Activated CD4-positive, alpha-beta T cell treated with anti-CD3 and anti-CD28 coated beads for 48 hours (primary cell): ENCODE measurements at places on chromosomes 12 and 14.

GRCh38 chr14:76936483-76936882 is 92.0 kb downstream of the IRF2BPL start:
- no peak for DNase-seq

DNA sequence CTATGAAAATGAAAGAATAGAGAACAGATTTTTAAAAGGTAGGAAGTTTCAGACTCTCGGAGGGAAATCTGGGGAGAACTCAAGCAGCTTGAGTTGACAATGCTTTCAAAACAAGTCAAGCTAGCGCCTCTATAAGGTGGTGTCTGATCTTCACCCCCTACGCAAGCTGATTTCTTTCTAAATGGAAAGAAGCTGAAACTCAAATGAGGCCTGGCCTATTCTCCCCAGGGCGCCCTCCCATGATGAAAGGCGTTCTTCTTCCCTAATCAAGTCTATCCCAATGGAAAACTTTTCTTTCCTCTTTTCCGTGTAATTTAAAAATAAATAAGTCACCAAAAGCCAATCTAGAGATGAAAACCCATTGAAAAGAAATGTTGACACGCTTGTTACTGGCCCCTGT is 20.6 kb downstream of the PTHLH start:
- no peak for DNase-seq

DNA sequence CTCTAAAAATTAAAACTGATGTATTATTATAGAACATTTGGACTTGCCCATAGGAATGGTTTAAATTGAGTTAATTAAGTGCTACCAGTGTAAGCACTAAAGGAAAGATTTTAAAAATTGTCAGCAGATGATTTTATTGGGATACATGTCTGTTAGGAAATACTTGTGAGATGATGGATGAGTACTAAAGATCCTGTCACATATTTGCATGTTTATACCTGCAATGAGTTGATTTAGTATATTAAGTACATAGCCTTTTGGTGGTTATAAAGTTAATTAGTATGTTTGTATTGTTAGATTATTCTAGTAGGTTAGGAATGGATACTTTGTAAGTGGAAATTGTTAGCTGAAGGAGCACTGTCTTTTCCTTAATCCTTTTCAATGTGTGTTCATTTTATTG is 67.2 kb downstream of the CCDC91 start:
- no peak for DNase-seq

GRCh38 chr12:111174251-111174960 is 194.5 kb downstream of the PHETA1 start:
- DNase-seq: no peak

DNA sequence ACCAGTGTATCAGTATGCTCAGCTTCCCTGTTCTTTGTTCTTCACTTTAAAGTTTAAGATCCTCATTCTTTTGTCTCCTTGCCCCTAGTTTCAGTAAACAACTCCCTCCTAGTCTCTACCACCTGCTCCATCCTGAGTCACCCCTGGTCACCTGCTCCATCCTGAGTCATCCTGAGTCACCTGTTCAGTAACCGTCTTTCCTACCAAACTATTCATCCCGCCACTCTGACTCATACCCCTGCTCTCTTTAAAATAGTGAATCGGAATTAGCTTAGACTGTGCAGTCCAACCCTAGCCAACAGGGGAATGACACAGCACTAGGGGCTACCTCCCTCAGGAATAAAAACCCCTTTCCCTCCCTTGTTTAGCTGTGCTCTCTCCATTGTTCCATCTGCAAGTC is 888.1 kb upstream of the MDGA2 start:
- no peak for DNase-seq

GRCh38 chr14:65019944-65020566 is 33.4 kb downstream of the FNTB start:
- DNase-seq: no peak

GRCh38 chr12:94128280-94128679 is 20.1 kb upstream of the PLXNC1 start:
- no peak for DNase-seq

DNA sequence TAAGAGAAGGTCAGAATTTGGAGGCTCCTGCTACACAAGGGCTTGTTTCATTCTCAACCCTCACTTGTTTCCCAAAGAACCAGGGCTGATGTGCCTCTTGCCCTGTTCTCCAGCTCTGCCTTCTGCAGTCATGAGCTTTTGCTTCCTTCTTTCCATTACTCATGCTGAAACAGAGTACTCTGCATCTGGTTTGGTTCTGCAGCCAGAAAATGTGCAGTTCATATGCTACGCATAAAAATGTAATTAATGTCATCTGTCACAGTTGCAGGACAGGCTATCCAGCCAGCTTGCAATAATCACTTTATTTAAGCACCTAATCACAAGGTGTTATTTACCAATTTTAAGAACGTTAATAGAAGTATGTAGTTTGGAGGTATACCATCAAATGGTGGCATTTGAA is 150.2 kb downstream of the SRGAP1 start:
- DNase-seq: no peak

GRCh38 chr14:104105822-104106470 is 20.4 kb downstream of the ASPG start:
- no peak for DNase-seq

DNA sequence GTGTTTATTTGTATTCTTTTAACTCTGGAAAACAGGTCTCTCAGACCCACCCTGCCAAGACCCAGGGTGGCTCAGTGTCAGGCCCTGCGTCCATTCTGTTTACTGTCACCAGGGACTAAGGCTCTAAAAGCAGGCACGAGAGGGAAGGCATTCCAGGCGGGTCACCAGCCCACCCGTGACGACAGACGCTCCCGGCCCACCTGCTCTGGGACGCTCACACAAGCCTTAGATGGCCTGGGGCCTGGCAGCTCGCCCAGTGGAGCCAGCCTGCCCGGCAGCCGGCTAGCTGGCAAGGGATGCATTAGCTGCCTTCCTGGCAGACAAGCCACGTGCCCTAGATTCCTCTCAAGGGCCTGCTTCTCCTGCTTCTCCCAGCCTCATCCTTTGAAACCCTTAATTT is 9.2 kb upstream of the NUAK1 start:
- DNase-seq: no peak

DNA sequence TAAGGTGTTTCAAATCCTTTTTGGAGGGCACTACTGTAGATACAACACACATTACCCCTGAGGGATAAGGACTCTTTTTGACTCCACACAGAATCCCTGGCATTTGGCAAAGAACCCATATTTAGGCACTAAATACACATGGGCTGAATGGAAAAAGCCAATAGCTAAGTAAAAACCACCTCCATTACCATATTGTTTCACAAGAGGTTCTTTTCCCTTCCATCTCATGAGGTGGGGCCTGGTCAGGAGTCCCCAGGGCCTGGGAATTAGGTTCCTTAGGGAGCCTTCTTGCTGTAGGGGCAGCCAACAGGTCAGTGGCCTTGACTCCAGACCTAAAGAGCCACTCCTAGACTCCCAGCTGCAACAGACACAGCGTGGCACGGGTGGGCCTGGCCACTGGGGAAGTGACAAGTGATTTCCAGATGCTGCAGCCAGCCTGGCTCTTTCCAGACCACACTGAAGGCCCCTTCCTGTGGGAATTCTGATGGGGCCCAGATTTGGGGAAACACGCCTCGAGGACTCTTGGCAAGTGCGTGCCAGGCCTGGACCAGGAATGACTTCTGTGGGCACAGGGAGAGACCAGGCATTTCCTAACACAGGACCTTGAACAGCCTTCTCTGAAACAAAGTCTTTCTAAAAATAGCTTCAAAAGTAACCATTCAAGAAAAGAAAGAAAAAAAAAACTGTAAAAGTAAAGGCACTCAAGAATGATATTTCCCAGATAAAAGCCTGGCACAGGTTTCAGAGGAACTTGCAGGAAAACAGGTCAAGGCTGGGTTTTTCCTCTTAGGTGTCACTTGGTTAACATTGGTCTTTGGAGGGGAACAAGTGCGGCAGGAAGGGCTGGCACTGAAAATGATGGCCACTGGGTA is 18.1 kb downstream of the SSH1 start:
- DNase-seq: no peak

DNA sequence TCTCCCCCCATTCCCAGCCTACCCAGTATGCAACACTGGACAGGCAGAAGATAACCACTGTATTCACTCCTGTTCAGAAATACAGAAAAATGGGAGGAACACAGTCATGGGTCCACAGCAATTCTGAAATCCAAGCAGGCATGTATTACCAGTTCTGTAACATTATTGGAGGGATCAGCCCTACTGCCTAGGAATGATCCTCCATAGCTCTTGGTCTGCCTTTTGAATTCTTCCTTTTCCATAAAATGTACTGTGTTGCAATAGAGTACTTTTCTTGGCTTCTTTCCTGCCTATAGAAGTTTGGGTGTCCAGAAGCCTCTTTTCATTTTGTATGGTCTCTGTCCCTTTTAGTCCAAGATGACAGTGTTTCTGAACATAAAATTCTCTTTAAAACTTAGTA is 46.5 kb downstream of the SPATS2 start:
- DNase-seq: no peak

DNA sequence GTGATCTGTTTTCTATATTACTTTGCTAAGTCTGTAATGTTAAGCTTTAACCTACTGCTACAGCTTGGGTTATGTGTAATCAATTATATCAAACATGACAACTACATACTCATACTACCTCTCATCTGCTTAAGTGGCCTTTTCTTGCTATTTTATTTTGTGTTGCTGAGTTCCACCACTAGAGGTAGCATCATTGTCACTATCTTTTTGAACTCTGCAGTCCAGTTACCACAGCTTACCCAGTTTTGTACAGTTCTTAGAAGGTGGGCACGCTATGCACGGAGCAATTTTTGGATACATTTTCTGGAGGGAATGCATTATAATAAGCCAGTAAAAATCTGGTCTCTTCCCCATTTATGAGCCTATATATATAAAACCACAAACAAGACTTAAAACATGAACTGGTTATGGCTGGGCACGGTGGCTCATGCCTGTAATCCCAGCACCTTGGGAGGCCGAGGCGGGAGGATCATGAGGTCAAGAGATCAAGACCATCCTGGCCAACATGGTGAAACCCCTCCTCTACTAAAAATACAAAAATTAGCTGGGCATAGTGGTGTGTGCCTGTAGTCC is 48.5 kb downstream of the SAV1 start:
- DNase-seq: no peak

GRCh38 chr14:106530423-106531107 is 1004.2 kb downstream of the TMEM121 start:
- DNase-seq: peak; percentile 73

- no peak for DNase-seq
Observed at GRCh38 chr12:62221107-62221506, 39.1 kb upstream of the USP15 start.

GRCh38 chr14:22614240-22614799 is 16.2 kb downstream of the ABHD4 start:
- no peak for DNase-seq

DNA sequence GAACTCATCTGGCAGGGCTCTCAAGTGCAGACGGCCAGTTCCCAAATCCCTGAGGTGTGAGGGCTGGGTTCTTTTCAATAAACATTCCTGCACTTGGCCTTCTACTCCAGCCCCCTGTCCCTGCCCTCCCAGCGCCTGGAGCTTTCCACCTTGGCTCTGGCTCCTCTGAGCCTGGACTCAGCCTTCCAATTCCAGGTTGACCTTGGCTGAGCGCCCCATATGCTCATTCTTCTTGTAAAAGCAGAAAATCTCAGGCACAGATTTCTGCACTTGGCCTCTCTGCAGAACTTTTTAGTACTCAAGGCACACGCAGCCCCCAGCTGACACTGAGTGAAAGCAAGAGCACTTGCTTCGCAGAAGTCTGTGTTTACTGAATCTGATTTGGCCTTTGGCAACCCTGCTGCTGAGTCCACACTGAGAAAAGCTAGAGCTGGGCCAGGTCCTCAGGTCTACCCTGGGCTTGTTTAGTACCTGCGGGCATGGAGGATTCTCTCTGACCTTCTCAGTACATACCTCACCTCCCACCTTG is 222.7 kb downstream of the MSRB3 start:
- no peak for DNase-seq

DNA sequence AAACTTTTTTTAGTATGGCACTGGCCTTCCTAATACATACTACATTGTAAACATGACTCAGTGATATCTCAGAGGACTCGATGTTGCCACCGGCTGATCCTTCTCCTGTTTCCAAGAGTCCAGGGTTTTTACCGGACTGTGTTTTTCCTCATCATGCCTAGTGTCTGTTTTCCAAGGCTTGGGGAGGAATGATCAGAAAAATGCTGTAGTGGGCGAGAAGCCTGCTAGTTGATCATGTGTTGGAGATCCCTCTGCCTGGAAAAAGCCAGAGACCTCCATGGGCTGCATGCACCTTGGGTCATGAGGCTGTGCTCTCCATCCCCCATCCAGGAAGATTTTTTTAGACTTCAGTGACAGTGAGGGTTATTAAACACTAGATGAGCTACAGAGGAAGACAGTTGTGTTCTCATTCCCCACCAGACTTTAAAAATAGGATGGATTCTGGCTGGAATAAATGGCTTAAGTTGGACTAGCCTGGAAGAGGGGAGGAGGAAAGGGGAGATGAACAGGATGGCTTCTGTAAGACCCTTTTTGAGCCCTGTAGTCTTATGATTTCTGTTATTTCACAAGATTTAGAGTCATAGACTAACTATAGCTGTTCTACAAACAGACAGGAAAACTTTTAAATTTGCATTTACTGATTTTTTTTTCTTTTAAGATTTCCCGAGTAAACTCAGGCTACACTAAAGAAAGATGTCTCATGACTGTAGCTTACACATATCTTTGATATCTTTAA is 145.7 kb downstream of the SAMD4A start:
- no peak for DNase-seq

- DNase-seq: no peak
Observed at GRCh38 chr12:81416571-81416970, 338.7 kb downstream of the ACSS3 start.

DNA sequence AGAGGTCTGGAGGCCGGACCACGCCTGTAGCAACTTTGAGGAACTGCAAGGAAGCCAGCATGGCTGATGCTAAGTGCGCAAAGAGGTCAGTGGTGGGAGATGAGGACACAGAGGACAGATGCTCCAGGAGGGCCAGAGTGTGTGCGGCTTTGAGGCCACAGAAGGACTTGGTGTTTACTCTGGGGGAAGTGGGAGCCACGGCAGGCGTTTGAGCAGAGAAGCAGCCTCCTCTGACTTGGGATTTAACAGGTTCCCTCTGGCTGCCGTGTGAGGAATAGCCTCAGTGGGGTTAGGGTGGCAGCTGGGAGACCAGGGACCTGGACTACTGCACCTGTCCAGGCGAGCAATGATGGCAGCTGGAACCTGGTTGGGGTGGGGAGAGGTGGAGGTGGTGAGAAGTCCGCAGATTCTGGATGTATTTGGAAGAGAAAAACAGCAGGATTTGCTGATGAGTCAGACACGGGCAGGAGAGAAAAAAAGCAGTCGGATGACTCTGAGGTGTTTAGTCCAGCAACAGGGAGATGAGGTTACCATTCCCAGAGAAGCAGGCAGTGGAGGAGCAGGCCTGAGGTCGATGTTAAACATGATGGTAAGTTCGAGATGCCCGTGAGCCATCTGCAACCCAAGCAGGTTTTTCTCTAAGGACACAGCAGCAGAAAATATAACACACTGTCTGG is 143.5 kb downstream of the SCARB1 start:
- DNase-seq: no peak

DNA sequence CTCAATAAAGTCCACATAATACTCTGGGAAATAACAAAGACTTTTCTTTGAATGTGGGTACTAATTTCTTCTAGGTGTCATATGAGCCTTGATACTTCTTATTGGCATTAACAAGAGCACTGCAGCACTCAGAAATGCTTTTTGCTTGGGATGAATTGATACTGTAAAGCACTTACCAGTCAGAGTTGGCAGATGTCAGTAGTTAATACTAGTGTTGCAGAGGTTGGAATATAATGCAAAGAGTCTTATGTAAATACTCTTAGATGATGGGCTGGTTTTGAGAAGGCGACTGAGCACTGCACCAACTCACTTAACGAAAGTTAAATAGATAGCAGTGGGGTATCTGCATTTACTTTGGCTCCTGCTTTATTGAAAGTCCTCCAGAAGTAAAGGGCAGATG is 25.6 kb upstream of the MBIP start:
- DNase-seq: no peak
